ENCODE measurements at places on chromosomes 2 and 18. TPM values are rescaled to one million over a fixed set of nuclear protein-coding genes. Genes with fewer than 3 reads are reported as not detected.

GRCh38 chr2:46510598-46511177, 31.3 kb downstream of the TMEM247 start:
- H3K4me1 ChIP-seq: no peaks in the 10 kb centered on the region
- no peak overlapping the region for H3K4me3 ChIP-seq
- no peak overlapping the region for H3K27ac ChIP-seq
- no peak for DNase-seq
- no peaks in the 10 kb centered on the region for H3K36me3 ChIP-seq

DNA sequence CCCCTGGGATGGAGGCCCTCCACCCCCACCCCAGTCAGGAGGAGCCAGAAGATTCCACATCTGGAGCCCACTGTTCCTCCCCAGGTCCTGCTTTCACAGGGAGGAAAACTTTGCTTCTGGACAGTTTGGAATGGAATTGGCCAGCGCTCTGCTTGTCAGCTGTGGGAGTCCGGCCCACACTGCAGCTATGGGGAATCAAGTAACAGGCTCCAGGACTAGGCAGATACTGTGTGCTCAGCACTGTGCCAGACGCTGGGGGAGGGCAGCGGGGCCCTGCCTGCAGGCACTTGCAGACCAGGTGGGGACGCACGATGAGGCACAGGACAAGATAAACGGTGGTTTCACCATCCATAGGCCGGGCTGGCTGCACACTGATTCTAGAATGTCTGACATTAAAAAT, 114.0 kb downstream of the STPG4 start:
- peak overlapping the region; percentile 81 for H3K27ac ChIP-seq
- H3K27me3 ChIP-seq: no peaks in the 10 kb centered on the region
- no peak overlapping the region for H3K4me3 ChIP-seq

SIX3 gene
- not detected for polyA plus RNA-seq

GRCh38 chr2:224882291-224883171, 159.7 kb downstream of the DOCK10 start:
- no peaks in the 10 kb centered on the region for H3K4me1 ChIP-seq
- no peak overlapping the region for H3K27ac ChIP-seq
- no peak overlapping the region for H3K4me3 ChIP-seq
- DNase-seq: no peak
- H3K27me3 ChIP-seq: no peaks in the 10 kb centered on the region
- H3K36me3 ChIP-seq: peaks cover 4% of the 10 kb centered on the region

DNA sequence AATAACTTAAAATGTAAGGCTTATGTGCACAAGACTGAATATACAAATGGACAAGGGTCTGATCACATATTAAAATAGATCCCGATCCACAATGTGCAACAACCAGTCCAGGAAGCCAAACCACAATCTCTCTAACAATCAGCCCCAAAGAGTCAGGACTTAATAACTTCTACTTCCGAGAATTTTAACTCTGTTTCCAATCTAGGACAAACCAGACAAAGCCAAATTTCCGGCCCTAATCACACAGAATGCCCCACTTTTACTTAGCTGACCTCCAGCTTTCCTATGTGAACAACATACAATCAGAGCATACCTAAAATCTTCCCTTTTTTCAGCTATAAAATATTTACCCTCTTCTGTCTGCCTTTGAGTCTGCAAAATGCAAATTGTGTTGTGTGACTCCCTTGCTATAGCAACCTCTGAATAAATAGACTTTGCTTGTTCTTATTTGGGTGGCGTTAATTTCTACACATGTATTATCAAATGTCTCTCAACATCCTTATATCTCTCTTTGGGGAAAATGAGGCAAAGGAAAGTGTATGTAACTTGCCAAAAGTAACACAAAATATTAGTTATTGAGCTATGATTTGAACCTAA, 381.9 kb upstream of the MC4R start:
- H3K4me1 ChIP-seq: no peaks in the 10 kb centered on the region
- no peak overlapping the region for H3K27ac ChIP-seq
- DNase-seq: no peak
- H3K27me3 ChIP-seq: no peaks in the 10 kb centered on the region
- H3K4me3 ChIP-seq: no peak overlapping the region
- no peaks in the 10 kb centered on the region for H3K36me3 ChIP-seq

DNA sequence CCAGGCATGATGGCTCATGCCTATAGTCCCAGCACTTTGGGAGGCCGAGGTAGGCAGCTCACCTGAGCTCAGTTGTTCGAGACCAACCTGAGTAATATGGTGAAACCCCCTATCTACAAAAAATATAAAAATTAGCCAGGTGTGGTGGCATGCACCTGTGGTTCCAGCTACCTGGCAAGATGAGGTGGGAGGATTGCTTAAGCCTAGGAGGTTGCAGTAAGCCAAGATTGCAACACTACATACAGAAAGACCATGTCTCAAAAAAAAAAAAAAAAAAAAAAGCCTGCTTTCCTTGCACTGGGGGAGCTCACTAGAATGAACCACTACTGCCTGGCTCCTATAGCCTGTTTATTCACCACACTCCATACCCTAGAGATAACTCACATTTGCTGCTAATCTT, 7.4 kb upstream of the MAT2A start:
- no peaks in the 10 kb centered on the region for H3K36me3 ChIP-seq
- H3K27ac ChIP-seq: no peak overlapping the region
- DNase-seq: no peak
- H3K27me3 ChIP-seq: no peaks in the 10 kb centered on the region

SPP2 gene
- polyA plus RNA-seq: not detected

- no peak for DNase-seq
- H3K36me3 ChIP-seq: no peaks in the 10 kb centered on the region
- H3K27me3 ChIP-seq: no peaks in the 10 kb centered on the region
- H3K27ac ChIP-seq: no peak overlapping the region
- H3K4me3 ChIP-seq: no peak overlapping the region
- H3K4me1 ChIP-seq: no peaks in the 10 kb centered on the region
Measured at GRCh38 chr2:17916584-17916983, 38.1 kb downstream of the KCNS3 start.

DNA sequence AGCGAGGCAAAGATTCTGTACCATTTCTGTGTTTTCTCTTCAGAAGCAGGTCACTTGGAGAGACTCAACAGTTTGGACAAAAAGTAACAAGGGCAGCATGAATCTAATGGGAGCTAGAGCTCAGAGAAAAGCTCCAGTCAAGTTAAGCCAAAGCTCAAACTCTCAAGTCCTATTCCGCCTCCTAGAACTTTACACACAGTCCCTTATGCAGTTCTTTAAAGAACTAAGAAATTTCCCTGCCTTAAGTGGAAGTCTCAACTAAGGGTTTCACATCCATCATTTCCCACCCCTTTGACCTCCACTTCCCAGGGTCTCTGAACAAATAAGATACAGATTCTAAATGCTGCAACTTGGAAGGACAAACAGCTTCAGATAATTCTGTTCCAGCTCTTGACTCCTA, 121.3 kb upstream of the RNU4ATAC start:
- no peak overlapping the region for H3K27ac ChIP-seq
- DNase-seq: no peak
- no peaks in the 10 kb centered on the region for H3K4me1 ChIP-seq
- peaks cover 8% of the 10 kb centered on the region for H3K36me3 ChIP-seq

AGAP1 gene
- polyA plus RNA-seq: 3.0 TPM

DNA sequence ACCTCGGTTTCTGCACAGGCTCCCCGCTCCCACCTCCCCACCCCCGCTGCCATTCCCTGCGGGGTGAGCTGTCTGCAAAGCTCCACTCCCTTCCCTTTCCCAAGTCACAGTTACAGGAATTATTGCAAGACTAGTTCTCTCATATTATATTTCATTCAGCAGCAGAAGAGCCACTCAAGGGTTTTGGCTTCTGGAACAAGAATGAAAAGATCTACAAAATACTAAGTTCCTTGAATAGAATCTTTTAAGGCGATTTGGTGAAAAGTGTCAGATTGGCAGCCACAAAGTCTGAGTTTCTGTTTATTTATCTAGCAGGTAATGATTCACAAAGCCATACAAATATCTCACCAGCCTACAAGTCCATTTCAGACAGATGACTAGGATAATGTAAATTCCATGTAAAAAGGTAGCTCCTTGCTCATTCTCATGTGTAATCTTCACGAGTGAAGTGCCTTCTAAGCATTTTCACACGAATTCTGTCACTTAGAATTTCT, 221.9 kb upstream of the RBBP8 start:
- no peaks in the 10 kb centered on the region for H3K4me1 ChIP-seq
- peak overlapping the region; percentile 20 for H3K27ac ChIP-seq
- no peaks in the 10 kb centered on the region for H3K27me3 ChIP-seq
- DNase-seq: peak; percentile 77

FNDC4 gene
- 39.0 TPM for polyA plus RNA-seq

- H3K27me3 ChIP-seq: no peaks in the 10 kb centered on the region
- H3K4me3 ChIP-seq: no peak overlapping the region
- no peaks in the 10 kb centered on the region for H3K36me3 ChIP-seq
- H3K4me1 ChIP-seq: no peaks in the 10 kb centered on the region
- no peak overlapping the region for H3K27ac ChIP-seq
- no peak for DNase-seq
Measured at GRCh38 chr18:79199691-79200374, 130.6 kb downstream of the ATP9B start.

CXCR2 gene
- polyA plus RNA-seq: 0.05 TPM

C2orf78 gene
- not detected for polyA plus RNA-seq

DNA sequence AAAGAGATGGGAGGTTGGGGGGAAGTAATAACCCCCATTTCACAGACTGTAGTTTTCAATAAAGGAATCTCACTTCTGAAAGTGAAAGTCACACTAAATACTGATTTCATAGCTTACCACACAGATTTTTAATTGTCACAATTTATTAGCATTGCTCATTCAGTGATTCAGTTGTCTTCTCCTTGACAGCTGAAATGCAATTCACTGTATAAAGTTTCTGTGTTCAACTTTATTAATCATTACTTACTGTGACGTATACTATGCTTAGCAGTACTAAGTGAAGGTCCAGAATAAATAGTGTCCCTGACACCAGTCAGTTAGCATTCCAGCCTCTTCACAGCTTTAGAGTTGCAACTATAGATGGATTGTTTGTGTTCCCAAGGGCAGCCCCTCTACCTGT, 324.1 kb upstream of the CRIM1 start:
- no peaks in the 10 kb centered on the region for H3K4me1 ChIP-seq
- no peak overlapping the region for H3K4me3 ChIP-seq

CFAP221 gene
- not detected for polyA plus RNA-seq

DNA sequence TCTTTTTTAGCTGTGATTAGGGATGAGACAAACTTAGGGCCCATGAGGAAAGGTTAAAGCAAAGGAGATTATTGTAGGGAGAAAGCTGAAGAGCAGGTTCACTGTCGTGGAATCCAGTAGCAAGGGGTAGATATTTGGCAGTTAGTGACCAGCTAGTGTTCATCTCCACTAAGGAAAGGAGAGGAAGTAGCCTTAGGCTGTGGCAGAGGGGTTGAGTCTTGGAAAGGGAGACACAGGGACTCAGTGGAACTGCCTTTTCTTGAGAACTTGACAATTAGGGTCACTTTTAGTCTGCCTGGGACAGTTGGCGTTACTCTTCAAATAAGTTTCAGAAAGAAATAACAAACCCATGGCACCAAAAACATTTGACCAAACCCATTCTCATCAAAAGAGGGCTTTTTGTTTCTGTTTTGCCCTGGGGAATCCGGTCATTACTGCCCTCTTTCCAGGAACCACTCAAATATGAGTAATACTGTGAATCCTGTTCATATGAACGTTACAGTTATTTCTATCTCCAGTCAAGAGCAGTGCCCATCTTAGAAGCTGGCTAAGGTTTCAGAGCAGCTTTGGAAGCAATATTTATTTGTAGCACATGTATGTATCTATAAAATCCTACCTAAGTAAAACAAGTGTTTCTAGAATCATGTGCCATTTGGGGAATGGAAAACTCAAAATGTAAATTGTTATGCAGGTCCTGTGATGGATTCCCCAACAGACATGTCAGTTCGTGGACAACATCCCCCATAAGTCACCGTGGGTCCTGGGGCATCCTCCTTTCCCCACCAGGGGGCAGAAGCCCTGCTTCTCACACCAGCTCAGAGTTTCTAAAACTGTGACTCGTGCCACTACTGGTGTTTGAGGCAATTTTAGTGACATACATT, 77.3 kb upstream of the PHLPP1 start:
- no peaks in the 10 kb centered on the region for H3K36me3 ChIP-seq
- H3K4me3 ChIP-seq: no peak overlapping the region
- no peaks in the 10 kb centered on the region for H3K4me1 ChIP-seq
- no peak overlapping the region for H3K27ac ChIP-seq
- H3K27me3 ChIP-seq: peaks cover 3% of the 10 kb centered on the region

INPP4A gene
- 5.9 TPM for polyA plus RNA-seq

- no peak for DNase-seq
- H3K27me3 ChIP-seq: no peaks in the 10 kb centered on the region
- no peaks in the 10 kb centered on the region for H3K36me3 ChIP-seq
- no peak overlapping the region for H3K4me3 ChIP-seq
- H3K4me1 ChIP-seq: no peaks in the 10 kb centered on the region
Measured at GRCh38 chr18:9898792-9899549, 13.2 kb downstream of the TXNDC2 start.

DNA sequence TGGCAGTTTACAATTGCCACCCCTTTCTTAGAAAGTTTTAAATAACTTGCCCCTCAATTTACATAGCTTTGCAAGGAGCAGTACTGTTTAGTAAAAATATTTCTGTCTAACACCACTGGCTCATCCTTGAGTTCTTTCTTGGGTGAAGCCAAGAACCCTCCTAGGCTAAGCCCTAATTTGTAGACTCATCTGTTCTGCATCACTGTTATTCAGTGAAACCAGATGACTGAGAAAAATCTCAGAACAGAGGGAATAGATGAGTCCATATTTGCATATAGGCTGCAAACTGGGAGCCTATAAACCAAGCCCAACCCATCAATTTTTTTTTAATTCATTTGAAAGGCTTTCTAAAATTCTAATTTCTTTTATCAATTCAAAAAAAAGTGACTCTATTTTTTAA, 161.4 kb upstream of the TFPI start:
- H3K4me1 ChIP-seq: no peaks in the 10 kb centered on the region
- no peaks in the 10 kb centered on the region for H3K36me3 ChIP-seq
- no peak overlapping the region for H3K4me3 ChIP-seq
- no peak overlapping the region for H3K27ac ChIP-seq

PLEKHA3 gene
- polyA plus RNA-seq: 3.1 TPM

G6PC2 gene
- not detected for polyA plus RNA-seq
